ENCODE measurements at places on chromosomes 7 and 10.

DNA sequence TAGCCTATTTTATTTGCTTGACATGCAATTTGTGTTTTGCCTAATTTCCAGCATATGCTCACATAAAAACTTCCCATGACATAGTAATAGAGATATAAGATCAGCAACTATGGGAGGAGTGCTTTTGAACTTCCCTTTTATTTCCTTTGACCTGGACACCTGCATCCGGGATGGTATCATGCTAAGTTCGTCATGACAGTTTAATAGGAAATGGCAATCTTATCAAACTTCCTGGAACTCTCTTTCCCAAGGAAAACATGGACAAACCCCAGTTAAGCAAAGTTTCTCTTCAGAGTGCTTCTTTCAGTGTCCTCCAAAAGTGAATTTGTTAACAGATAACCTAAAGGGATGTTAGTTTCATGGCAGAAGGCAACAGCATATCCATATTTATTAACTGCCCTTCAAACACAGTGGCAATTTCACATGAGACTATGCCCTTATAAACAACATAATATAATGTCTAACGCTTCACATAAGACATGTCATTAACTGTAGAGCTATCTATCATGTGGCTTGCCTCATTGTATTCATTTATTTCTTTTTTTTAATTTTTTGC lies 474.7 kb upstream of the SEMA3A start:
- DNase-seq: no peak

GRCh38 chr7:108451296-108451848 lies 4.9 kb downstream of the NRCAM start:
- DNase-seq: no peak

DNA sequence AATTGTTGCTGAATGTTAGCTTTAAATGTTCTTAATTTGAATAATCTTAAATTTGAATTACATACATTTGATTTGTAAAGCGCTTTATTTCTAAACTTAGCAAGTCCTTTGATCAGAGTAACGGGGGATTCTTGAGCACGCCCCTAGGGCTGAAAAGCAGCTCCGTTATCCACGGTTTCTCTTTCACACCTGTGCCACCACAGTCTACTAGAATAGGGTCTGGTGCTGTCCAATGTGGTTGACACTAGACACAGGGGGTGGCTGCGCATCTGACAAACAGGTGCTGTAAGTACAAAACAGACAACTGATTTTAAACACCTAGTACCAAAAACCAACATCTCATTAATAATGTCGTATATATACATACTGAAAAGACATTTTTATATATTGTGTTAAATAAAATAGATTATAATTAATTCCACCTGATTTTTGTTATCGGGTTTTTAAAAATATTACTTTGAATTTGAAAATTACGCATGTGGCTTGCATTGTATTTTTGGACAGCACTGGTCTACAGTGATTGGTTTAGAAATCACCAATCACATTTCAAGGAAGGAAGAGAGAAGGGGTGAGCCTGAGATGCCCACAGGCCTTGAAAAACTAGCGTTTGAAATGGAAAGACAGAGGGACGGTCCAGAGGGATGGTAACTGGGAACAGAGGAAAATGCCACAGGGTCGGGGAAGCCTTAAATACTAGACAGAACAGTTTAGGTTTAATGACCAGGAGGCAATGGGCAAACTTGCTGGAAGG lies 7.3 kb downstream of the SEPHS1 start:
- no peak for DNase-seq

DNA sequence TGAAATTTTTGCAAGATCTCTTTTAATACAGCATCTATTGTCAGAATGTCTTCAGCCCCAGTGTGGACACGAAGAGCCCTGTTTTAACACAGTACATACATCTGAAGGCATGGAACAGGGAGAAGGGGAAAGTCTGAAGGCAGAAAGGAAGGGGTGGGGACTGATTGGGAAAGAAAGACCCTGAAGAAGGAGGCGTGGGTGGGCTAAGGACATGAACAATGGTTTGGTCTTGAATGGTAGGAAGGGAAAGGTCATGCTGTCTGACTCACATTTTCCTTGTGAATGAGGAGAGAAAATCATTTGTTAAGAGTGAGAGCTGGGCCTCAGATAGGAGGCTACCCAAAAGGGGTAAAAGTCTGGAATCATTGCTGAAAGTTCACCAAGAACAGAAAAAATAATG lies 297.1 kb downstream of the GALNT17 start:
- DNase-seq: no peak
